ENCODE measurements at places on chromosomes 4 and X.

- no peak for DNase-seq
Measured at GRCh38 chrX:107273795-107274194, 67.4 kb downstream of the DNAAF6 start.

DNA sequence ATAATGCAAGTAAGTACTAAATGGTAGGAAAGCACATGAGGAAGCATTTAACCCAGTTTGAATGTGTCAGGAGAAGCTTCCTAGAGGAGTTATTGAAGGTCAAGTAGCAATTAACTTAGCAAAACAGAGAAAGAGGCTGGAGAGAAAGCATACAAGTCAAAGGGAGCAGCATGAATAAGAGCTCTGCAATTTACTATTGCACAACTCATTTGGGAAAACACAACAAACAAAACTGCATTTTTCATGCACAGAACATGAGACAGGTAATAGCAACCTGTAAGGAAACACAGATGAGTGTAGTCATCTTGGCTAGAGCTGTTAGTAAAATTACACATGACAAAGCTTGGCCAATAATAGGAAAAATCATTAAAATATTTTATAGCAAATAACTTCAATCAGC lies 538.1 kb downstream of the PPP4R3C start:
- DNase-seq, result no peak

- no peak for DNase-seq
Measured at GRCh38 chr4:100248476-100248875, 58.2 kb upstream of the DDIT4L start.

DNA sequence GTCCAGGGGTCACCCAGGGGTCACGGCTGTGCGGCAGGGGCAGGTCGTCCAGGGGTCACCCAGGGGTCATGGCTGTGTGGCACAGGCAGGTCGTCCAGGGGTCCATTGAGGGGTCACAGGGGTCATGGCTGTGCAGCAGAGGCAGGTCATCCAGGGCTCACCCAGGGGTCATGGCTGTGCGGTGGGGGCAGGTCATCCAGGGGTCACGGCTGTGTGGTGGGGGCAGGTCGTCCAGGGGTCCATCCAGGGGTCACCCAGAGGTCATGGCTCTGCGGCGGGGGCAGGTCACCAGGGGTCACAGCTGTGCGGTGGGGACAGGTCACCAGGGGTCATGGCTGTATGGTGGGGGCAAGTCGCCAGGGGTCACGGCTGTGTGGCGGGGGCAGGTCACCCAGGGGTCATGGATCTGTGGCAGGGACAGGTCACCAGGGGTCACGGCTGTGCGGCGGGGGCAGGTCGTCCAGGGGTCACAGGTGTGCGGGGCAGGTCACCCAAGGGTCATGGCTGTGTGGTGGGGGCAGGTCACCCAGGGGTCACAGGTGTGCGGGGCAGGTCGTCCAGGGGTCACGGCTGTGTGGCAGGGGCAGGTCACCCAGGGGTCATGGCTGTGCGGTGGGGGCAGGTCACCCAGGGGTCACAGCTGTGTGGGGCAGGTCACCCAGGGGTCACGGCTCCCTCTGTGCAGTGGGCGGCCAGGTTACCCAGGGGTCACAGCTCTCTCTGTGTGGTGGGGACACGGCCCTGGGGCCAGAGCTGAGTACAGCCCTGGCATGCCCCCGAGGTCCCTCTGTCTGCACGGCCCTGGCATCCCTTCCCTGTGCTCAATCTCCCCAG lies 16.0 kb downstream of the ATP5ME start:
- DNase-seq, result no peak

DNA sequence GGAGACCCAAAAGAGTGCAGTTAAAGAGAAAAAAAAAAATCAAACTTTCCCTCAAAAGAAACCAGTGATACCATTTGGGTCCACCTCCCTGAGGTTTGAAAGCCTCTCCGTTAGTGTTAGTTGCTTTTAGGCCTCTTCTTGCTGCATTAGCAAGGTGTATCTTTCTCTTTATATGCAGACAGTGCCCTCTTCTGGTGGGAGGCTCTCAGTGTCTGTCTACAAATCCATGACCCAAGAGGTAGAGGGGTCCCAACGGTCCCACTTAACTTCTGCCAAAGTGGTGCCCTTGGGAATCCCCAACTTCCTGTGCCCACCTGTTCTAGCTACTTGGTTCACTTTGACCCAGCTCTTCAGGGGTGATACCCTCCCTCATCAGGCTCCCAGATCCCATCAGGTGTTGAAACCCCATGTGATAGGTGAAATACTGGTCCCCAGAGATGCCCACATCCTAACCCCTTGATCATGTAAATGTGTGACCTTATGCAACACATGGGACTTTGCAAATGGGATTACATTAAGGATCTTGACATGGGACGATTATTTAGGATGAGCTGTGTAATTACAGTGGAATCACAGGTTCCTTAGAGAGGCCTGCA lies 63.7 kb upstream of the CD99 start:
- DNase-seq, result no peak

DNA sequence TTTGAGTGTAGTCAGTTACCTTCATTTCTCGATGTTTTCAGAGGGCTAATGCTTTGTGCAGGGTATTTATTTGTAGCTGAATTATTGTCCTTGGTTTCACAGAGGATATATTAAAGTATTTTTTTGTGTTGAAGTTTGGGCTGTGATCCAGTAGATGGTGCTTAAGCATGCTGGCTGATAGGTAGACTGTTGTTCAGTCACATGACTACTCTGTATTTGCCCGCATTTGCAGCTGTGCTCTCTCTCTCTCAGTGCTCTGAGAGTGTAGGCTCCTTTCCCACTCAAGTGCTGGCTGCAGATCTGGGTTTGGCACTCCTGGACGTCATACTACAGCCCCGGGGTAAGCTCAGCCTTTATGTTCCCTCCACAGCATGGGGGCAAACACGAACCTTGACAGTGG lies 21.7 kb downstream of the RAB40AL start:
- no peak for DNase-seq

- no peak for DNase-seq
Measured at GRCh38 chrX:8191022-8191421, 20.0 kb upstream of the VCX2 start.
